ENCODE measurements at places on chromosomes 7 and 10.
A peak's percentile ranks its signal among the peaks of the same experiment; 100 is the strongest.

- no peak for DNase-seq
These were observed 65.9 kb downstream of the CREB3L2 start for GRCh38 chr7:137935884-137936508.

DNA sequence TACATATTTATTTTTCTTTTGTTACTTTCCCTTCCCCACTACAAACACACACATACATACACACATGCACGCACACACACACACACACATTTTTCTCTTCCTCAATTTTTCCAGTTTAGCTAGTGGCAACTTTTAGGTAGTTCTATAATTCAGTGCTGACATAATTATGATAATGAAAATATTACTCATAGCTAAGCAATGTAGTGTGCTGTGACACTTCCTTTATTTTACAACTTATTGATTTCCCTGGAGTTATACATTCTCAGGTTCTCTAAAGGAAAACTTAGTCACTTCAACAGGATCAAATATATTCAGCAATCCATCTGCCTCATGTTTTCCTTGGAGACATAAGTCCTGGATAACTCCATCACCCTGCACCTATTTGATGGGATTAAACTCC, 151.6 kb downstream of the CACNA2D1 start:
- no peak for DNase-seq

- DNase-seq, result no peak
These were observed 239.6 kb downstream of the TRIL start for GRCh38 chr7:28718545-28718944.

GRCh38 chr7:47451851-47452205, 130.1 kb downstream of the TNS3 start:
- DNase-seq, result no peak

GRCh38 chr10:77391605-77392235, 245.9 kb downstream of the KCNMA1 start:
- peak; percentile 42 for DNase-seq

DNA sequence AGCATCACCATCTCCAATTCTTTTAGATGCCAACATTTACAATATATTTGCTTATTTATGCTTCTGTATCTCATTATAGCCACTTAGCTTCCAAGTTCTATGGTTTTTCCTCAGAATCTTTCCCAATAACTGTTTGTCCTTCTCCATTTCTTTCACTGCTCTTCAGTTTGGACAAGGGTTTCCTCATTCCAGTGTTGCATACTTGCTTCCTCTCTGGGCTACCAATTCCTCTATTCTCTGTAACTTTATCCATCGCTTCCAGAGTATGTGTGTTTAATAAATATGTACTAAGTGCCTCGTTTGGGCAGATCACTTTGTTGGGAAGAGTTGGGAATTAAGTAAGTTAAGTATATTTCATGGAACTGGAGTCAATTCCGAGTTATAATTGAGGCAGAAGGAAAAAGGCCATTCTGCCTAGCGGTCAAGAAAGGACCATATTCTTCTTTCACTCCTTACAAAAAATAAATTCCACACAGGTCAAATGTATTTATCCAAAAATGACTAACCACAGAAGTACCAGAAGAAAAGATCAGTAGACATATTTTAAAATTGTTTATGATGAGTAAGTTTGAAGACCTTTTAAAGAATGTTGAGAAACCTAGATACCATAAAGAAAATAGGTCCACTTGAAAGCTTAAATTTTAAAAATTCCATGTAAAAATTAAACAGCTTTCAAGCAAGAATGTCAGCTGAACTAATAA, 10.8 kb downstream of the STAMBPL1 start:
- no peak for DNase-seq

All from epithelial cell of proximal tubule (primary cell).